ENCODE measurements at places on chromosomes 6 and 20.

DNA sequence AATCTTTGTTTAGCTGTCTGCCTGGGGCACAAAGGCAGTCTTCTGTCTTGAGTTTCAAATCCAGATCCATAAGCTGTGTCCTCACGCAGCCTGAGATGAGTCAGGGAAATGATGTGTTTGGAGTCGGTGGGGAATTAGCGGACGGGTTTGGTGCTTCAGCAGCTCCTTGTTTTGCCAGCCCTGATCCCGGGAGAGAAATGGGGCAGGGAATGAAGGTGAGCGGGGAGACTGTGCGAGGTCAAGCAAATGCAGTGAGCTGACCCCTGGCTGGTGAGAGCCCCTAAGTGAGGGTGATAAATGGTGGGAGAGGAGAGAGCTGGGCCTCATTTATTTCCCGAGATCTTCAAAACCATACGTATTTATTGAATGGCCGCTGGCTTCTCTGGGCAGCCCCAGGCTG lies 21.6 kb downstream of the DUSP22 start:
- DNase-seq = no peak

DNA sequence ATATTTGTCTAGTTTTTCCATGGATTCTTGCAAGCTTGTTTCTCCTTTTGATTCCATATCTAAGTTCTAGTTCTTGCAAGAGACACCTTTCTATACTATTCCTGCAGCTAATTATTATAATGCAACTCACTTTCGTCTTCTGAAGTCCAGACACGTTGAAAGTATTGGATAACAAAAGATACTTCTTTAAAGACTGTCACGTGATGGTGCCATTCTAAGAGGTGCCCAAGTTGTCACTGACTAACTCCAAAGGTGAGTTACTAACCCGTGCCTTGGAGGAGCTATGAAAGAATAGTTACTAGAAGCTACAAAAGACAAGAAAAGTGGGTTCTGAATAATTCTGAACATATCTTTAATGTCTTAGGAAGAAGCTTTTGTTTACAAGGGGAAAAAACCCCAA lies 322.6 kb downstream of the HDGFL1 start:
- DNase-seq = no peak

DNA sequence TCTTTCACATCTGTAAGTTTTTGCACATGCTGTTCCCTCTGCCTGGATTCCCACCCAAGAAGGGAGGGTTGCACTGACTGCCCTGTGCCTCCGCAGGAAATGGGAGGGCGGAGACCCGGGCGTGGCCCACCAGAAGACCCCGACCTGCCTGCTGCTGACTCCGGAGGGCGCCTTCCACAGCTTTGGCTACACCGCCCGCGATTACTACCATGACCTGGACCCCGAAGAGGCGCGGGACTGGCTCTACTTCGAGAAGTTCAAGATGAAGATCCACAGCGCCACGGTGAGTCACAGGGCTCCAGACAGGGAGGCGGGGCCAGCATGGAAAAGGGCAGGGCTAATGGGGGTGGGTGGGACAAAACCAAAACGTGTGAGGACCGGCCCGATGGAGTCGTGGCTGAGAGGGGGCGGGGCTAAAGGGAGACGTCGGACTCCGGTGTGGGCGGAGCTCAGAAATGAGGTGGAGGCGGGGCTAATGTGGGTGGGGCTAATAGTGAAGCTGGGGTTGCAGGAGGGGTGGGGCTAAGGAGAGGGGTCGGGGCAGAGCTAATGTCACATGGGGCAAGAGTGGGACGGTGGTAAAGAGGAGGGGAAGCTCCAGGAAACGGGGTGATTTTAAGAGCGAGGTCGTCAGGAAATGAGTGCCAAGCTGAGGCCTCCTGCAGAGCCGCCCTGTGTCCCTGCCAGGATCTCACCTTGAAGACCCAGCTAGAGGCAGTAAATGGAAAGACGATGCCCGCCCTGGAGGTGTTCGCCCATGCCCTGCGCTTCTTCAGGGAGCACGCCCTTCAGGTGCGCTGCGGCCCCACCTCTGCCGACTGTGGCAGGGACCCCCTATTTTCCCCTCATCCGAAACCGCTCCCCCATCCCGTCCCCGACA lies 12.6 kb downstream of the HSPA12B start:
- DNase-seq = no peak

DNA sequence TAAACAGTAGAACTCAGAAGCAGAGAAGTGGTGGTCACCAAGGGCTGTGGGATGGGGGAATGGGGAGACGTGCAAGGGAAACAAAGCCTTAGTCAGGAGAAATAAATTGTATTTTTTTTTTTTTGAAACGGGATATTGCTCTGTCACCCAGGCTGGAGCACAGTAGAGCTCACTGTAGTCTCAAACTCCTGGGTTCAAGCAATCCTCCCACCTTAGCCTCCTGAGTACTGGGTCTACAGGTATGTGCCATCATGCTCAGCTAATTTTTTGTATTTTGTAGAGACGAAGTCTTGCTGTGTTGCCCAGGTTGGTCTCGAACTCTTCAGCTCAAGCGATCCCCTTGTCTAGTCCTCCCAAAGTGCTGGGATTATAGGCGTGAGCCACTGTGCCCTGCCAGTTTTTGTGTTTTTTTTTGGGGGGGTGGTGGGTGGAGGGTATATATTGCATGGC lies 3.4 kb downstream of the HSPA1B start:
- DNase-seq = no peak

DNA sequence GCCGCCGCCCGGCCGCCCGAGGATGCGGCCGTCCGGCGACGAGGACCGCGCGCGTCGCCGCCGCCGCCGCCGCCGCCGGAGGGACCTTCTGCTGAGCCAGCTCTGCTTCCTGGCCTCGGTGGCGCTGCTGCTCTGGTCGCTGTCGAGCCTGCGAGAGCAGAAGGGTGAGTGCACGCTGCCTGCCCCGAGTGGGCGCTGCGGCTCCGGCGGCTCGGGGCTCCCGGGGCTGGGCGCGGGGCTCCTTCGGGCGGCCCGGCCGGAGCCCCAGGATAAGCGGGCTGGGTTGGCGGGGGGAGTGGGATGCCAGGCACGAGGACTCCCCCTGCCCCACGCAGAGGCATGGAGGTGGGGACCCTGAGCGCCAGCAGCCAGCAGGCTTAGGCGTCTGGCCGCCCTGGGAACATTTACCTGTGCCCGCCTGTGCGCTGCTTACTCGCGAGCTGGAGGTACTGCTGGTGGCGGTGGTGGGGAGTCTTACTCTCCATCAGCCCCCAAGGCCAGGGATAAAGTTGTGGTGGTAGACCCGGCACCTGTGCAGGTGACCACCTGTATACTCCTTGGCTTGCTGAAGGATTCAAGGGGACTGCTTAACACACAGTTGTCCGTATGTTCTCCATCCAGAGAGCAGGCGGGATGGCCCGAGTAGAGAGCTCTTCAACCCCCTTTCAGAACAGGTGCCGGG lies 520 bp downstream of the SLC24A3 start:
- peak; percentile 48 for DNase-seq

- DNase-seq = peak; percentile 89
Measured at GRCh38 chr6:27795697-27796494, 116.3 kb downstream of the OR2B2 start.

GRCh38 chr20:9557411-9557810 lies 43.0 kb downstream of the LAMP5 start:
- no peak for DNase-seq

GRCh38 chr6:148348335-148348734 lies 5.7 kb downstream of the SASH1 start:
- no peak for DNase-seq

- no peak for DNase-seq
Measured at GRCh38 chr20:53408691-53409446, 184.8 kb downstream of the ZNF217 start.

- no peak for DNase-seq
Measured at GRCh38 chr20:11451793-11452291, 465.9 kb upstream of the BTBD3 start.

- DNase-seq = no peak
Measured at GRCh38 chr6:53124131-53124800, 24.4 kb downstream of the GCM1 start.
